Large intestine (tissue), 12 donors: ENCODE measurements at places on chromosomes 1 and 21. TPM values are rescaled to one million over a fixed set of nuclear protein-coding genes. Genes with fewer than 3 reads are reported as not detected.

The GSTM1 gene
- polyA plus RNA-seq: 1.1 TPM

The RSPH1 gene
- polyA plus RNA-seq: 6.0 TPM

The LINGO4 gene
- 0.81 TPM for polyA plus RNA-seq

The OR2AK2 gene
- not detected for polyA plus RNA-seq

The MASP2 gene
- polyA plus RNA-seq: 5.8 TPM

The C1orf74 gene
- 4.7 TPM for polyA plus RNA-seq

The KIRREL1 gene
- 18.7 TPM for polyA plus RNA-seq
